CD4-positive, alpha-beta T cell treated with Interleukin-4 for 4 hours (primary cell): ENCODE measurements at places on chromosomes 6 and 20.

DNA sequence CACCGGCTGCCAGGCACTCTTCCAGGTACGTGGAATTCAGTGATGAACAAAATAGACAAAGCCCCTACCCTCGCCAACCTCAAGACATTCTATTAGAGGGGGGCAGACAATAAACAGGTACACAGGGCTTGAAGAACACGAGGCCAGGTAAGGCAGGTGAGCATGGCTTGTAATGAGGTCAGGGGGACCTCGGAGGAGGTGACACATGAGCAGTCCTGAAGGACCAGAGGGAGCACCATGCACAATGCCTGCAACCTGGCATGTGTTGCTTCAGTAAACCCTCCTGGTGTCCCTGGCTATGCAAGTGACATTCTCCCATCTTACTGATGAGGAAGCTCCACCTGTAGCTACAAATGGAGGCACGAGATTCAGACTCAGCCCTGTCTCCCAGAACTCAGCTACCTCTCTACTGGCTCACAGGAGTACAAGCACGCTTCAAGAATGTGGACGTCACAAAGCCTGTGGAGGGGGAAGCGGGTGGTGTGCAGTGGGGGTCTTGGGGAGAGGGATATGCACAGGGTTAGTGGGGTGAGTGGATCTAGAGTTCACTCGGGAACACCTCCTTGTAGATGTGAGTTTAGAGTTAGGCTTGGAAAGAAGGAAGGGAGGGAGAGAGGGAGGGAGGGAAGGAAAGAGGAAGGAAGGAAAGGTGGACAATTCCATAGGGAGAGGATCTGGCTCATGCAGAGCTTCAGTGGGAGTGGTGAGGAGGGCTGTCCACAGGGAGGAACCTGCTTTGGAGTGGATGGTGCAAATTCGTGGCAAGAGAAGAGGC lies 7.6 kb upstream of the MAPK13 start:
- no peak for DNase-seq

DNA sequence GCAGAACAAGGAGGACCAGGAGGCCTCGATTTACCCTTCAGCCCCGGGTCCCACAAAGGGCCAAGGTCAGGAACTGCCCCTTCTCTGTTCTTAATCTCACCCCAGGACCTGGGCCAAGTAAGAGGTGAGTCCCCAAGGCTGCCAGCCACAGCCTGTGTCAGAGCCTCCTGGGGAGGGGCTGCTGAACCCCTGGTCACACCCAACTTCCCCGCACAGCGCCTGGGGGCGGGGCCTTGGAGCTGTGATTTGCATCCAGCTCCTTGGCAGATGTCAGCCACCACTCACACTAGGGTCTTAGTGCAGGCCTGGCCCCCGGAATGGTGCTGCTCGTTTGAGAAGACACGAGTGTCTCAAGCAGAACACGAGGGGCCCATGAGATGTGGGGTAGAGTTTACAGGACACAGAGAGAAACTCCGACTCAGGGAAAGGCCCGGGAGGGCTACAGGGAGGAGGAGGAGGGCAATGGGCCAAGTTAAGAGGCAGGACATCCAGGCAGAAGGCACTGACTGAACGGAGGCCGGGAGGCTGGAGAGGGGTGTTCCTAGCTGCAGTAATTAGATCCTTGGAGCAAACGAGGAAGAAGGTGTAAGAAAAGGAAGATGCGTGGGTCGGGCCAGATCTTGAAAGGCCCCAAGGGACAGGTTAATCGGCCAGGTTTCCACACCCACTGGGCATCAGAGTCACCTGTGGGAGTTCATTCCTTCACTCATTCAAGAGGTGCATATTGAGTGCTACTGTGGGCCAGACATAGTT lies 26.9 kb downstream of the ZBP1 start:
- no peak for DNase-seq

- DNase-seq: no peak
Observed at GRCh38 chr20:25624500-25624939, 706 bp upstream of the NANP start.

GRCh38 chr6:89406141-89406540 lies 5.9 kb downstream of the RRAGD start:
- DNase-seq: no peak

GRCh38 chr20:24863356-24863755 lies 85.7 kb upstream of the CST7 start:
- DNase-seq: no peak
